Skeletal muscle cell (primary cell): ENCODE measurements at places on chromosomes 16 and 17.

DNA sequence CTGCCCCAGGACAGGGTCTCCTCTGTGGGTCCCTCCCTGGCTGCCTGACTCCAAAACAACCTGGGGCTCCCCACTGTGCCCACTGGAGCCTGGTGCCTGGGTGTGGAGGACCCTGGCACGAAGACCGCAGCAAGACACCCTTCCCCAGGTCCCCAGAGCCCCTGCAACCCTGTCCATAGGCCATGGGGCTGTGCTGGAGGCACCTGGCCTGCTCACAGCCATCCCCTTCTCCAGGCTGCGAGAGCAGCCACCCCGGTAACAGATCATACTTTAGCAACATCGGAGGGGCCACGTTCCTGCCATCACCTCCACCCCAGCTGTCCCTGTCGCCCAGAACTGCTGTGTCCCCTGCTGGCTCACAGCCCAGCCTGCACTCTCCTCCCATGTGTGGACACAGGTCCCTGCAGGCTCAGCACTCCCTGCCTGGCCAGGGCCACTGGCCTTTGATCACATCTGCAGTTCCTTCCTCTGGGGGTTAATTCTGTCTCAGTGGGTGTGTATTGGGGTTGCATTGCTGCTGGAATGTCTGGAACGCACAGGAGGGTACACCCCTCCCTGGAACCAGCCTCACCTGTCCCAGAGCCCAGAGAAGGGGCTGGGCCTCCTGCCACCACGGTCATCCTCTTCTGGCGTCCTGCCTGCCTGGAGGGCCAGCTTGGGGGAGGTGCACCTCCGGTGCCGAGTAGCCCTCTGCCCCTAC, 12.2 kb downstream of the PPL start:
- no peak for DNase-seq

DNA sequence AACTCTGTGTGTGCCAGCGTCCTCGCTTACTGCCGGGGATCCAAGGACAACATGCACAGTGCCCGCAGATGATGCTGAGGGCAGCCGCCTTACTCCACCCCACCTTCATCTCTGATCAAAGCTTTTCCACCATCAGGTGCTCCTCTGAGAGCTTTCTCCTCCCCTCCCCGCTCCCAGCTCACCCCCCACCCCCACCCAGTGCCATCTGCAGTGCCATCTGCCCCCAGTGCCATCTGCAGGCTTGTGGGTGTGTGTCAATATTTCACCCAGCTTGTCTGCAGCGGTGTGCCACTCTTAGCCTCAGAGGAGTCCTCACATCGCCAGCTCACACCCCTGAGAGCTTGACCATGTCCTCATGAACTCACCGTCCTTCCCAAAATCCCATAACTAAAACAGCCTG, 98.2 kb upstream of the NOL11 start:
- DNase-seq = no peak

GRCh38 chr17:63295839-63296590, 150.1 kb downstream of the CYB561 start:
- DNase-seq = no peak

GRCh38 chr17:63029541-63029940, 63.5 kb downstream of the TANC2 start:
- DNase-seq = no peak

- DNase-seq = no peak
Observed at GRCh38 chr16:3681206-3681605, 26.7 kb downstream of the DNASE1 start.

GRCh38 chr17:56653877-56654276, 60.4 kb downstream of the NOG start:
- DNase-seq = no peak

GRCh38 chr16:86414991-86415740, 95.2 kb upstream of the FOXF1 start:
- no peak for DNase-seq

- DNase-seq = no peak
Observed at GRCh38 chr16:66134875-66135274, 231.6 kb upstream of the CDH5 start.

- no peak for DNase-seq
Observed at GRCh38 chr17:55056526-55056925, 88.0 kb downstream of the STXBP4 start.

GRCh38 chr16:56279132-56279531, 87.8 kb downstream of the GNAO1 start:
- no peak for DNase-seq

- no peak for DNase-seq
Observed at GRCh38 chr16:83743720-83744119, 64.1 kb upstream of the HSBP1 start.

DNA sequence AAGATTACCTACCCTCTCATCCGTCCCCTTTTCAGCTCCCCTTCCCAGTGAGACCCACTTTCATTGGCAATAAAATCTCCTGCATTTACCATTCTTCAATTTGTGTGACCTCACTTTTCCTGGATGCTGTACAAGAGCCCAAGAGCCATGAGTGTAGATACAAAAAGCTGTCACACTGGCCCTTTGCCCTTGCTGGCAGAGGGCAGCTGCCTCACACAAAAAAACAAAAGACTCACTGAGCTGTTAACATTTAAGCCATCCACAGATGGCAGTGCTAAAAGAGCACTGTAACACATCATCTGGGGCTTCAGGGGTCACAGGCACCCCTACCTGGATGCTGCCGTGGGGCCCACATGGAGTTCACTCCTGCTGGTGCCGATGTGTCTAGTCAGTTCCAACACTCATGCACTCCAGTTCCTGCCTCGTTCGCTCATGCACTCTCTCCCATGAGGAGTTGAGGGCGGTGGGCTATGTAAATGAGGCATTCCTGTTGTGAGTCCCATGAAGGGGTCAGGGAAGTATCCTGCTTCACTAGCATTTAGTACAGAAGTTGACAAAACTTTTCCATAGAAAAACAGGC, 123.1 kb downstream of the CA10 start:
- no peak for DNase-seq

- no peak for DNase-seq
Observed at GRCh38 chr16:2610781-2611498, 71.4 kb upstream of the KCTD5 start.

GRCh38 chr17:11557727-11558452, 40.4 kb upstream of the DNAH9 start:
- DNase-seq = no peak

DNA sequence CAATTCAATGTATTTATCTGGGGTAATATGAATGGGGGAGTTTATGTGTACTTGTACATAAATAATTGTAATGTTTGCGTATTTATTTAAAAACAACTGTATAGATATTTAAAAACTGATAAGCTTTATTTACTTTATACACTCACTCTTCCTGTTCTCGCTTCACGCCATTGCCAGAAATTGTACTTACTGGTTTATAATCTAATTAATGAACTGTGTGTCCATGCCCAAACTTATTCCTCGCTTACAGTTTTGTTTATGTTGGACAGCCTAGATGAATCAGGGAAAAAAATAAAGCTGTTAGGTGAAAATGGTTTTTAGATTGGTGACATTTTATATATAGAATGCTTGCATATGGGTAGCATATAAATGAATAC, 30.8 kb downstream of the AATF start:
- no peak for DNase-seq

GRCh38 chr16:1779741-1780676, 2.4 kb downstream of the SPSB3 start:
- no peak for DNase-seq

DNA sequence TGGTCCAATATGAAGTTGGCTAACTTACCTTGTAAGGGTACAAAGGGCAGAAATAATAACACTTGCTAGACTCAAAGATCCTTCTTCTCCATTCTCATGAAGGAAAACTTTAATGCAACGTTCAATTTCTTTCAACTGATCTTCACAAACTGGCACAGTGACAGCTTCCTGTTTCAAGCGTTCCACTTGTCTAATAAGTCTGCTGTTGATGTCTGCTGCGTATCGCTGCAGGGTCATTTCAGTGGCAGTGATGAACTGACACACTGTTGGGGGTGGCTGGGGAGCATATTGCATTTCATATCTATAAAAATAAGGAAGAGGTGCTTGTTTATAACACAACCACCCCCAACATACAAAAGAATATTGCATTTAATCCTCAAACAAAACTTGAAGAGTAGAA, 33.5 kb upstream of the ARL6IP1 start:
- DNase-seq = no peak

GRCh38 chr16:81590714-81591544, 146.3 kb downstream of the CMIP start:
- no peak for DNase-seq

GRCh38 chr17:55177159-55177854, 87.5 kb upstream of the HLF start:
- DNase-seq = no peak

- no peak for DNase-seq
Observed at GRCh38 chr16:46757339-46758050, 9.4 kb upstream of the MYLK3 start.

DNA sequence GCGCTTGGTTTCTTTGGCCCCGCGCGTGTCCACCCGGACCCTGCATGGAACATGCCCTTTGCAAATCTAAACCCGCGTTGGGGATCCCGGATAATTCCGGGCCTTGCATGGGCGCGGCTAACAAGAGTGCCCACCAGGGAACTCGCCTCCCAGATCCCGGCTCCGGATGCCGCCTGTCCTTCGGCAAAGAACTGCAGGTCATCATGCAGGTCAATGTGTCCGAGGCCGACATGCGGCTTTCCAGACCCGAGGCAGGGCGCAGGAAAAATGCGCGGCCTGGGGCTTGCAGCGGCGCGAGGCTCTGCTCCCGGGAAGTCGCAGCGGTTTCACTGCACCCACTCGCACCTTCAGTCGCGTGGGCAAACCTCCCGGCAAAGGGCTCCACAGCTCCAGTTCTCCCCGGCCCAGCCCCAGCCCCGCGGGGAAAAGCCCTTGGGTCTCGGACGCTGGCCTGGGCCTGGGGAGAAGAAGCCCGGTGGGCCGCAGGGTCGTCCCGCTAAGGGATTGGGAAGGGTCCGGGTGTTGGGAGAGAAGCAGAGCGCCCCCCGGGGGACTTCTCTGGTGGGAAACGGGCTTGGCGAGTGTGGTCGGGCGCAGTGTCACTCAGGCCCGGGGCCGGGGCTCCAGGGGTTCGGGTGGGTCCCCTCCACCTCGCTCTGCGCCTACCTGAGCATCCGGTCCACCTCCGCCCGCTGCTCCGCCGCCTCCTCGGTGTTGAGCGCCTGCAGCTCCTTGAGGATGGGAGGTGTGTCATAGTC, 805 bp downstream of the HNF1B start:
- DNase-seq = no peak

- no peak for DNase-seq
Observed at GRCh38 chr17:73302189-73302588, 9.6 kb downstream of the CDC42EP4 start.

- DNase-seq = no peak
Observed at GRCh38 chr17:633133-633532, 81.5 kb downstream of the VPS53 start.

GRCh38 chr17:16511593-16511992, 19.6 kb upstream of the LRRC75A start:
- DNase-seq = no peak

DNA sequence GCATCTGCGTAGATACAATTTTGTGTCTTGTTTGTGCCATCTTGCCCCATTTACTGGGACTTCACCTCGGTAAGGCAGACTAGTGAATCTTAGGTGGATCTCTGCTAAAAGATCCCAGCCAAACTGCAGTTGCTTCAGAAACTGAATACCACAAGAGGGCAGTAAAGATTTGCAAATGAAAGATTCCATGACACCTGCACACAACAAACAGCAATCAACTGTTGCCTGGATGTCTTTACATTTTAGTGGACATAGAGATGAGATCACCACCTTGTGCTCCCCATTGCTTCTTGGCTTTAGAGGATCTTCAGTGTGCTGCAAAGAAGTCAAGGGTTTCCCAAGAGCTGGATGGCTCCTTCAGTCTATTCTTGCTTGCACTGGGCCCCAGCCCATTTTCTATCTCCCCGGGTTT, 119.2 kb upstream of the CACNG5 start:
- DNase-seq = no peak

DNA sequence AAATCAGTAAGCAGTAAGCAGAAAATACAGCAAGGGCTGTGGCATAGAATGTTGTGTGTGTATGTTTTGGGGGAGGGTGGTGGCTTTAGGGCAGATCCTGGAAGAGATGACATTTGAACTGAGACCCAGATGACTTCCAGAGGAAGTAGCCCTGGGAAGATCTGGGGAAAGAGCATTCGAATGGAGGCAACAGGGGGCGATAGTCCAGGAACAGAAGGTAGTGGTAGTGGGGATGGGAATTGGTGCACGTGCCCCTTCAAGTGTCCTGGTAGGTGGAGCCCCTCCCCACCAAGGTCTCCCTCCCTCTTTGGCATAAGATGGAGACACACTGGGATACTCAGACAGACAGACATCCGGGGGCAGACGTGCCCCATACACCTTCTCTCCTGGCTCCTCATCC, 14.1 kb downstream of the ARHGEF15 start:
- no peak for DNase-seq

- no peak for DNase-seq
Observed at GRCh38 chr17:44990994-44991393, 22.9 kb upstream of the C1QL1 start.

DNA sequence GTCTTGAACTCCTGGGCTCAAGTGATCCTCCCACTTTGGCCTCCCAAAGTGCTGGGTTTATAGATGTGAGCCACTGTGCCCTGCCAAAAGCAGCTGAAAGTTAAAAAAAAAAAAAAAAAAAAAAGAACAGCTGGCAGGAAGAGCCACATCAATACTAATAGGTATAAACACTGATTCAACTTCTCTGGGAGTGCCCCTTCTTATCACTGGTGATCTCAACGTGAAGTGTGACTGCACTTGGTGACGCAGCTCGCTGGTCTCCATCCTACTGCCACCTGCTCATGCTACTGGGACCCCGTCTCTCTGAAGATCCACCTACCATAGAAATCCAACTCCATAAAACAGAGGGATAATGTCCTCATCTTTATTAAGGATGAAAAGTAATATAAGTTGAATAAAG, 40.8 kb downstream of the RNF157 start:
- no peak for DNase-seq

DNA sequence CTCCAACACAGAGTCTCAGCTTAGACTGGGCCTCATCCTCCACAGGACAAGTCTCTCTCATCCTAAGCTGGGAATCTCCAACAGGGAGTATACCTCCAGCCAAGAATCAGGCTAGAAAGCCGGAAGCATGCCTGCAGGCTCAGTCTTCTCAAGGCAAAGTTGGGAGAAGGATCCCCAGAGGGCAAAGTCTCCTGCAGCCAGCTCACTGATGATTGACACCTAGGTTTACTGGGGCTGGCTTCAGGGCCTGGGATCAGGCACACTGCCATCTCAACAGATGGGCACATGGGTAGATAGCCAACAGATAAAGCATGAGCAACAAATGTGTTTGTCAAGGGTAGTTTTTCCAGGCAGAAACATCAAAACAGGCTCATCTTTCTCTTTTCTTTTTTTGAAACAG, 56.1 kb upstream of the TOX3 start:
- DNase-seq = no peak

- no peak for DNase-seq
Observed at GRCh38 chr16:77581706-77582105, 140.6 kb upstream of the NUDT7 start.

DNA sequence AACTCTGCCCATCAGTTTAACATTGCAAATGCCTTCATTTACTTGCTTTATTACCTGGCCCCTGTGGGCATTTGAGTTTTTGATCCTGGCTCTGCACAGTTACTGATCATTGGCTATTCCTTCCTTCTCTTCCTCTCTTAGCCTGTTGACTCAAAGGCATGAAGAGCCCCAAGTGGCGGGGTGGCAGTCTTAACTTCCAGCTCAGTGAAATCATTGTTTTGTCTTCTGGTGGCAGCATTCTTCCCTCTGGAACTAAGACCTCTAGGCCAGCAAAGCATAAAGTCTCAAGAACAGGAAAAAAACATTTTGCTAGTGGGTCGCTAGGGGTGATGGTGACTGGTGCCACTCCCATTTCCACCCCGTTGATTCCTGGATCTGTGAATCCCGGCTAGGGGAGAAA, 52.3 kb upstream of the MRTFB start:
- DNase-seq = no peak
